K562 (cell line): ENCODE measurements at places on chromosomes 2 and 18.

DNA sequence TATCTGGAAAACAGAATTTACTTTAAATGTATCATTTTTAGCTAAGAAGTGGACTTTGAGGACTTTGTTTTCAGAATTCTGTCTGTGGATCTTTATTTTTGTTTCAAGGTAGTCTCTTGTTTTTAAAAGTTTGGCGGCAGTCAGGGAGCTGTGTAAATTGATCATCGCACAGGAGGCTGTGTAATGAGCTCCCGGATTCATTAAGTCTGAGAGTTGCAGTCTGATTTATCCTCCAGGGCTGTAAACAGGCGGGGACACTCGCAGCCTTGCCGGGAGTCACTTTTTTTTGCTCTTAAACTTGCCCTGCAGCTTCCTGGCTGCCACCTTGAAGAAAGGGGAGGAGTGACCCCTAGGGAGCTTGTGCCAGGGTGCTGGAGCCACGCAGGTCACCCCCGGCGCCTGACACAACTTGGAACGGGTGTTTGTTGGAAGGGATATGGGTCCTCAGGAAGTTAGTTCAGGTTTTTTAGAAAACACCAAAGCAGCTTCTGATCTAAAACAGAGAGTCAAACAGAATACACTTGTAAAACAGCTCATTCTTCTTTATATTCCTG, 76.2 kb downstream of the DCDC2C start:
- no peaks in the 10 kb centered on the region for H3K36me3 ChIP-seq
- no peaks in the 10 kb centered on the region for H3K4me1 ChIP-seq
- no peak overlapping the region for H3K27ac ChIP-seq
- no peak for DNase-seq

- no peak overlapping the region for H3K27ac ChIP-seq
- H3K4me3 ChIP-seq, result no peak overlapping the region
- peaks cover 12% of the 10 kb centered on the region for H3K4me1 ChIP-seq
- H3K36me3 ChIP-seq, result no peaks in the 10 kb centered on the region
Observed at GRCh38 chr2:9748577-9748976, 94.7 kb upstream of the TAF1B start.

DNA sequence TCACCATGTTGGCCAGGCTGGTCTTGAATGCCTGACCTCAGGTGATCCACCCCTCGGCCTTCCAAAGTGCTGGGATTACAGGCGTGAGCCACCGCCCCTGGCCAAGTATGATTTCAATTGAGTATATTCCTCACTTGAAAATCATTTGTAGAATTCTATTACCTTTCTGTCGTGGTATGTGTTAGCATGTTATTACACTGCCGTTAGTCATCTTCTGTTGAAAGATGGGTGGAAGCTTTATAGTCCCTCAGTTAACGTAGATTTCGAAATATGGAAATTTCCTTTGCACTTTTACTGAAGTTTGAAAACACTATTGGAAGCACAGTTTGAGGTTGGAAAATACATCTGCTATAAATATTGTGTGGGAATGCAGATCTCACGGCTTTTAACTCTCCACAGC, 14.7 kb downstream of the NIFK start:
- H3K27me3 ChIP-seq, result no peaks in the 10 kb centered on the region
- DNase-seq, result no peak
- peaks cover 16% of the 10 kb centered on the region; the same call in 2 of the 3 replicates for H3K4me1 ChIP-seq
- H3K27ac ChIP-seq, result no peak overlapping the region

- H3K27ac ChIP-seq, result no peak overlapping the region
- no peaks in the 10 kb centered on the region for H3K4me1 ChIP-seq
- H3K4me3 ChIP-seq, result no peak overlapping the region
- peaks cover 5% of the 10 kb centered on the region for H3K27me3 ChIP-seq
Observed at GRCh38 chr2:238569507-238570195, 142.9 kb downstream of the ASB1 start.

GRCh38 chr18:47928466-47928865, 2.0 kb downstream of the SMAD2 start:
- no peak for DNase-seq
- no peaks in the 10 kb centered on the region for H3K27me3 ChIP-seq
- H3K4me1 ChIP-seq, result peaks cover 15% of the 10 kb centered on the region
- peak overlapping the region; percentile 59 for H3K27ac ChIP-seq

- H3K4me3 ChIP-seq, result no peak overlapping the region
- no peak overlapping the region for H3K27ac ChIP-seq
- peaks cover 24% of the 10 kb centered on the region for H3K27me3 ChIP-seq
Observed at GRCh38 chr2:84817239-84817655, 63.6 kb downstream of the TRABD2A start.
